ENCODE measurements at places on chromosomes 4 and X.

DNA sequence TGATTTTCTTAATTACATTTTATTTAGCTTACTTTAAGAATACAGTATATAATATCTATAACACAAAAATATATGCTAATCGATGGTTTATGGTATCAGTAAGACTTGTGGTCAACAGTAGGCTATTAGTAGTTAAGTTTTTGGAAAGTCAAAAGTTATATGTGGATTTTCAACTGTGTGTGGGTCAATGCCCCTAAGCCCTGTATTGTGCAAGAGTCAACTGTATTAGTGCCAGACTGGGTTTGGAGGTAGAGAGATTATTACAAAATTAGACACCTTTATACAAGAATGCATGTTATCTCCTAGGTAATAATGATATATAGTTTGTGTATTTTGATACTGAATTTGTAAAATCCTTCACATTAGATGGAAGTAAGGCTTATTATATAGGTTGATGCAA lies 100.3 kb upstream of the PRR32 start:
- no peak for DNase-seq

DNA sequence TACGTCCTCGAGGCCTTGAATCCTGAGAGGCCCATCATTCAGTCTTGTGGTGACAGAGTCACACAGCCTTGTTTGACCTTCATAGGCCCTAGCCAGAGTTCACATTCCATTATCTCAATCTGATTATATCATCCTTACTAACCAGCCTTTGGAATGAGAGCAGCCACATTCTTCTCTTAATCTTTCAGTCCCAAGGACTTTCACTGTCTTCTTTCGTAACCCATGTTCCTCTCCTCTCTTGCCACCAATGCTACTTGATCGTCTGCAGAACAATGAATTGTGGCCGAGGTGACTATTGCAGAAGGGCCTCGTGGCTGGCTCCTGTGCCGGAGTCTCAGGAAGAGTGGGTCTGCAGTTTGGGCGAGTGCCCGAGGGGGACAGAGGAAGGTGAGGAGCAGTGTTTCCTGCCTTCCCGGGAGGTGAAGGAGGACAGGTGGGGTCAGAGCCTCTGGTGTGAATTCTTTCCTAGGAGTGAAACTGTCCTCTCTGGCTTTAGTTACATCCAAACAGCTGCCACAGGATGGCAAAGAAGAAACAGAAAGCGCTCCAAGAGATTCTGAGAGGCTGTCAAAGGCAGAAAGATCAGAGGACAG lies 94.6 kb downstream of the LIMCH1 start:
- DNase-seq = no peak

DNA sequence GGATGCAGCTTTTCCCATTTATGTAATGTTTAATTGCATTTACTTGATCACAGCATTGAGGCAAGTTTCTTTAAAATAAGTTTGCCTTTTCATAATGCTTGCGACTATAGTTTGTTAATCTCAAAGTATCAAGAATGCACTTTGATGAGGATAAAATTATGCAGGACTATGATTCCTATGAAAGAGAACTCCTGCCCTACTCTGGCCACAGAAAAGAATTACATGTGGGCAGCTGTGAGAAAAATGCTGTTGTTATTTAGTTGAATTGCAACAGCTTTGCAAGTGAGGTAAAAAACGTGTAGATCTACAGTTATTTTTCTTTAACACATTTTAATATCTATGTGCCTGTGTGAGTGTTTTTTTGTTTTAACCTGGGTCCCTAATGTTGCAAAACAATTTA lies 12.5 kb upstream of the OSTC start:
- DNase-seq = no peak

- peak; percentile 81 for DNase-seq
Measured at GRCh38 chrX:153971450-153972367, at the start of gene HCFC1. Gene HCFC1, minus strand, starts transcription at chrX:153971818. Its CDS starts 978 bp downstream, at chrX:153970840.

DNA sequence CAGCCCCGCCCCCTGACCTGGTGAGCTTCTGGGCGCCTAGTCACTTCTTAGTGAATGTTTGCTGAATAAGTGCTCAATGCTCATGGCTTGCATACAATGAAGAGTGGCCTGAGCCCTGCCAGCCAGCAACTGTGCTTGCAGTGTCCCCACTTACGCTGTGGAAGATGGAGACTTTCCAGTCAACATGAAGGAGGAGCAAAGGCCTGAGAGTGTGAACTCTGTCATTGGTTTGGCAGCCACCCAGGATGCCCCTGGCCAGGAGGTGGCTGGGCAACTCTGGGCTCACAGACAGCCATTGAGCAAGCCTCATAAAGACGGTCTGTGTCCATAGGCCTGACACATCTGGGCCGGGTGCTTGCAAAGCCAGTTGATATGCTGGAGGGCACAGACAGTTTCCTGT lies 72.1 kb upstream of the MAMLD1 start:
- peak; percentile 8 for DNase-seq
